ENCODE measurements at places on chromosomes 3 and 15. TPM values are rescaled to one million over a fixed set of nuclear protein-coding genes. Genes with fewer than 3 reads are reported as not detected.

- DNase-seq: no peak
Measured at GRCh38 chr15:58684751-58685150, 64.8 kb downstream of the ADAM10 start.

DNA sequence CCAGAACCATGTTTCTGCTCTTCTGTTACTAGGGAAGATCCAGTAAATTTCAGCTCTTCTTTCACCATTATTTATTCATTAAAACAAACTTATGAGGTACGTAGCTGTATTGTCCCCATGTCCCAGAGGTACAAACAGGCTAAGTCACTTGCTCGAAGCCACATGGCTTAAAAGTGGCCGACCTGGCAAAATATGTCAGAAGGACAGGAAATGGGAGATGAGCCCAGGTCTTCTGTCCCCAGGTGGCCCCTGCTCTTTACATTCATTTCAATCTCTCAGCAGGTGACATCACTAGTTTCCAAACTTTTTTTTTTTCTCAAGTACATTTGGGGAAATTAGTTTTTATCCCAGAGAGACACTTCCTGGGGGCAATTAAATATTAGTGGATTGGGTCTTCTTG is 34.1 kb upstream of the LPP start:
- DNase-seq: no peak

The THRB gene
- total RNA-seq: 25.1 TPM

The LMAN1L gene
- 0.32 TPM for total RNA-seq

- DNase-seq: no peak
Measured at GRCh38 chr3:188150982-188151381, 3.0 kb upstream of the LPP start.

GRCh38 chr15:97026781-97027180 is 696.3 kb downstream of the NR2F2 start:
- DNase-seq: no peak

DNA sequence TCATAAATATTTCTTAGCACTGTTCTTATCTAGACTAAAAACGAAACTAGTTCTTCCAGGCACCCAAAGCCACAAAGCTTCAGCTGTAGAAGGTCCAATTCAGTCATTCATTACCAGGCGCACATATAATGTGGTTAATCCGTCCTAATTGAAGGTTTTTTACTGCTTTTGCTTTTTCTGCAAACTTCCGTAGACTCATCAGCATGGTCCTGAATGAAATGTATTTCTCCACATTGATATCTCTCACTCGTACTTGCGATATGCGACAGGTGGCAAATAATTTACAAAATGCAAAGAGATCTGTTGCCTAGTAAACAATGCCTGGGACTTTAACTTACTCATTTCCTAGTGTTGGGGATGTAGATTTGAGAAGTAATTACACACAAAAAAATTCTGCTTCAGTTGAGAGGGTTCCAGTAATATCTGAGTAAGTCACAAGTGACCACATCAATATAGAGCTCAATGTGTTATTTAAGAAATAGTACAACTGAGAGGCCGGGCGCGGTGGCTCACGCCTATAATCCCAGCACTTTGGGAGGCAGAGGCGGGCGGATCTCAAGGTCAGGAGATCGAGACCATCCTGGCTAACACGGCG is 75.0 kb upstream of the MBNL1 start:
- DNase-seq: peak; percentile 28

DNA sequence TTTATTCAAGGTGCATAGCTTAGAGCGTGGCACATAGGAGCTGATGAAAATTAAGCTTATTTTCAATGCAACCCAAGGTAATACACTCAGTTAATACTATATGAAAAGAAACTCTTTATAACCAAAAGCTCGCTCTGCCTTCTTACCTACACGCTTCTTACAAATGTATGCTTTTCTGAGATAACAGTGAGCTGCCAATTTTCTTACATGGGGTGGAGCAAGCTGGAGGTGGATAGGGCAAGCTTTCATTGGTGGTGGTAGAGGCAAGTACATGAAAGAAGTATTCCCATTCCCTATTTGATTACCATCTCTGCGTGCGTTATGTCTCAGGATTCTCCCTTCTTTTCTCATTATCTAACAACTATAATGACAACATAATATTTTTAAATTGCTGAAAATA is 8.9 kb downstream of the DZIP3 start:
- no peak for DNase-seq

DNA sequence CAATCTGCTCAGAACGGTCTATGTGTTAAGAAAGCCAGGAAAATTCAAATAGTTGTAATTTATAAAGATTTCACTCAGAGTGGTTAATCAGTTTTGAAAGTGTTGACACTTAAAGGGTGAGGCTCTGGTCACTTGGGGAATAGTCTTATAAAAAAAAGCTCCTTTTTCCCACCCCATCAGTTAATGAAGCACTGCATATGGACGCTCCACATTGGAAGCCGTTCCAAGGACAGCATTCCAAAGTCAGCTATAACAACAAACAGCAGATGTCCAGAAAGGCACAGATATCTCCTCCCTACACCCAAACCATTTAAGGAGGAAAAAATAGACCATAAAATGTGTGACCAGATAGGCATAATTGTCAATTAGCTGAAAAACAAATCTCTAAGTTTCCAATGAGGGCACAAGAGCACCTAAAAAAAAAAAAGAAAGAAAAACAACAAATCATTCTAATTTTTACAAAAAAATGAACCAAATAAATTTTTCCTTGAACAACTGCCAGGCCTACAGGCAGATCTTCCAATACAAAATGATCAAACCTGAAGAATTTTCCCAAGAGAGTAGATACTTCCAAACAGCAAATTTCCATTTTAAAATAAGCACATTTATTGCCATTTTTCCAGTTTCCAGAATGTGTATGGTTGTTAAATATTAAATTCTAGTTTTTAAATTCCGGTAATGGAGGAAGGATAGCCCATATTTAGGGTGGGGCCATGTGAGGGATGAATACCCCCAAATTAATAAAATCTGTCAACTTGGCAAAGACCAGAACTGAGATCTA is 198.3 kb downstream of the ERC2 start:
- DNase-seq: no peak

- no peak for DNase-seq
Measured at GRCh38 chr3:116896116-116896515, 186.5 kb downstream of the TUSC7 start.

DNA sequence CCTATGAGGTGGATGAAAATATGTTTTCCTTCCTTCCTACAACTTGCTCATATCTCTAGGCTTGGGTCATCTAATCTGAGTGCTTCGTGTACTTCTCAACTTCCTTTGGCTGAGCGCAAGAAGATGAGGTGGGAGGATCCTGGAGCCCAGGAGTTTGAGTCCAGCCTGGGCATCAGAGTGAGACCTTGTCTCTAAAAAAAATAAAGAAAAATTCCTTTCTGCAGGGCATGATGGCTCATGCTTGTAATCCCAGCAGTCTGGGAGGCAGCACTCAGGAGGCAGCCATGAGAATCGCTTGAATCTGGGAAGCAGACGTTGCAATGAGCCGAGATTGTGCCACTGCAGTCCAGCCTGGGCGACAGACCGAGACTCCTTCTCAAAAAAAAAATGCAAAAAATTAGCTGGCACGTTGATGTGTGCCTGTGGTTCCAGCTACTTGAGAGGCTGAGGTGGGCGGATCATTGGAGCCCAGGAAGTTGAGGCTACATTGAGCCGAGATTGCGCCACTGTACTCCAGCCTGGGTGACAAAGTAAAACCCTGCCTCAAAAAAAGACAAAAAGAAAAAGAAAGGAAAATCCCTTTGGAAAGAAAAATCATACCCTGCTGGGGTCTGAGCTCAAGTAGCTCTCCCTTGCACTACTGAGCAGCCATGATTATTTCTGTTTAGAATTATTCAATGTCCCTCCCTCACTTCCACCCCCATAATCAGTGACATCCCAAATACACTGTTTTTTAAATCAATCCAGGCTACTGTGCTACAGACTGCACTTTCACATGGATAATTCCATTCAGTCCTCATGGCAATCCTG is 28.0 kb upstream of the RAB11A start:
- DNase-seq: no peak

DNA sequence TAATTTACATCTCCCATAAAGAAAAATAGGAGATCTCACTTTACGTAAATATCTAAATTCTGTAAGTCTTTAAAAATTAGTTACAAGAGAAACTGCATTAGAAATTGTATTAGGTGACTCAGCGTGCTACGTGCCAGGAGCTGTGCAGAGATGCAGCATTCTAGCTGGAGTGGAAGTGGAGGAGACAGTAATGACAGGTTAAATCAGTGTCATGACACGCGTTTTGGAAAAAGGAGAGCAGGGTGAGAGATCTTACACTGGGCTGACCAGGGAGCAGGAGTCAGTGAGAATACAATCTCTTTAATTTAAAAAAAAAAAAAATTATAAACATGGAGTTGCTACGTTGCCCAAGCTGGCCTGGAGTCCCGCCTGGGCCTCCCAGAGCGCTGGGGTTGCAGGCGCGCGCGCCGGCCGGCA is 635 bp downstream of the TUBGCP5 start:
- DNase-seq: peak; percentile 15

The CHRNA7 gene
- total RNA-seq: 5.3 TPM

GRCh38 chr3:62876064-62876463 is 848 bp upstream of the CADPS start:
- DNase-seq: no peak

The LIPC gene
- 3.4 TPM for total RNA-seq

- DNase-seq: no peak
Measured at GRCh38 chr3:16514755-16515353, 1.4 kb upstream of the RFTN1 start.

DNA sequence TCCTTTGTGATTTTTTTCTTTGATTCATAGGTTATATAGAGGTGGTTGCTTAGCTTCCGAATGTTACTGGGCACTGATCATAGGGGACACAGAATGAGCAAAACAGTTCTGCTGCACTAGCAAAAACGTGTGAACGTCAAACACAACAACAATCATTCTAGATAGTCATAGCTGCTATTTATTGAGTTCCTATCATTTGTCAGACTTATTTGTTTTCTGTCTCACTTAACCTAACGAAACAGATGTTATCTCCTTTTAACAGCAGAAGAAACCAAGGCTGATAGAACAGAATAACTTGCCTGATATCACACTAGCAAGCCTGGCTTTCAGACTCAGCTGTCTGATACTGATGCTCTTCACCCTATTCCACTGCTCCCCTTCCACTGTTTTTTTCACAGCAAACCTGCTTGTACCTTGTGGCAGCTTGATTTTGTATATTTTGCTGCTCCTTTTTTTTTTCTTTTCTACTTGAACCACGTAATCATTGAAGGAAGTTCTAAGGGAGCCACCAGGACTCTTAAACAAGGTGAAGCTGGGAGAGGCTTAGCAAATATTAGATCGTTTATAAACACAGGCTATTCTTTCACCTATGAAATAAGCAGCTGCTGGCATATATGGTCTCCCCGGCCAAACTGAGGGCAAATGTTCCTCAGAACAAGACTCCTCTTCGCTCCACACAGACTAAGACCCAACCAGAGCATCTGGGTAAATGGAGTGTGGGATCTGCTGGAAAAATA is 78.8 kb downstream of the MCF2L2 start:
- no peak for DNase-seq

The CFAP100 gene
- not detected for total RNA-seq

GRCh38 chr3:4821975-4822374 is 157.3 kb upstream of the BHLHE40 start:
- DNase-seq: peak; percentile 48

The ZDHHC19 gene
- total RNA-seq: not detected

- no peak for DNase-seq
Measured at GRCh38 chr3:77171026-77171425, 131.1 kb downstream of the ROBO2 start.

- no peak for DNase-seq
Measured at GRCh38 chr15:92944946-92945521, 44.9 kb downstream of the CHD2 start.

GRCh38 chr15:81126892-81127291 is 7.2 kb upstream of the CFAP161 start:
- peak; percentile 14 for DNase-seq

DNA sequence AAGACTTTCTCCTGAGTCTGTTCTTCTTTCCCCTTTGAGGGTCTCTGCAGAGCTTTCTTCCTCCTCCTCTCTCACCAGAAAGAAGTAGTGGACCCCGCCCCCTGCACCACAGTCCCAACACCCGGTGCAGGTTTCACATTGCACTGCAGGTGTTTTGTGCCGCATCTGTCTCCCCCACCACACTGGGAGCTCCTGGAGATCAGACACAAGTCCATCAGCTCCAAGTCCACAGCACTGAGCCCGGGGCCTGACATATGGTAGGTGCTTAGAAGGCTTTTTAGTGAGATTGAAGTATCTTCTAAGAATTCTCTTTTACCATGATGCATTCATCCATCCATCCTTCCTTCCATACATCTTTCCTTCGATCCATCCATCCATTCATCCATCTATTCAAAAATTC is 9.8 kb downstream of the STRA6 start:
- no peak for DNase-seq

GRCh38 chr3:179884136-179884535 is 152.6 kb downstream of the PEX5L start:
- no peak for DNase-seq

DNA sequence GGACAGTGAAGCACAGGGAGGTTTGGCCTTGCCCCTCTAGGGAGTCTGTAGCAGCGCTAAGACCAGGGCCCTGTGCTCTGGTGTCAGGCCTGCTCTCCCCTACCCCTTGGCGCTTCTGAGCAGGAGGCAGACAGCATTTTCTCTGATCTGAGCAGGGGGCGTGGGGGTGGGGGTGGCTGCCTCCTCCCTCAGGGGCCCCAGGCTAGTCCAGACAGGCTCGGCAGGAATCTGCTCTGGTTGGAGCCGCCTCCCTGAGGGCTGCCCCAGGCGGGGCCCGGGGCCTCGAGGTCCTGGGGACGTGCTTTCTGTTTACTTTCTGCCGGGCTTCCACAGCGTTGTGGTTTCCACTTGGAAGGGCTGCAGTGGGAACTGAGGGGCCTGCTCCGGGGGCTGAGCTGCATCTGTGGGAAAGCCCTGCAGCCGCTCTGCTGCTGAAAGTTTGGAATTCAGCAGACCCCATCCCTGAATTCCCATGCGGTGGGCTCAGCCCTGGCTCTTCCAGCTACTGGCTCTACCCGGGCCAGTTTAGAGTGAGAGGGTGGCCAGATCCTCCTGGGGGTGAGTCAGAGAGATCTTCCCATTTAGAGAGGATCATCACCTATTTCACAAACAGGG is 105.4 kb downstream of the LINGO1 start:
- DNase-seq: no peak

GRCh38 chr3:47440131-47440530 is 35.6 kb downstream of the SCAP start:
- DNase-seq: no peak

The SMAD6 gene
- 18.5 TPM for total RNA-seq

DNA sequence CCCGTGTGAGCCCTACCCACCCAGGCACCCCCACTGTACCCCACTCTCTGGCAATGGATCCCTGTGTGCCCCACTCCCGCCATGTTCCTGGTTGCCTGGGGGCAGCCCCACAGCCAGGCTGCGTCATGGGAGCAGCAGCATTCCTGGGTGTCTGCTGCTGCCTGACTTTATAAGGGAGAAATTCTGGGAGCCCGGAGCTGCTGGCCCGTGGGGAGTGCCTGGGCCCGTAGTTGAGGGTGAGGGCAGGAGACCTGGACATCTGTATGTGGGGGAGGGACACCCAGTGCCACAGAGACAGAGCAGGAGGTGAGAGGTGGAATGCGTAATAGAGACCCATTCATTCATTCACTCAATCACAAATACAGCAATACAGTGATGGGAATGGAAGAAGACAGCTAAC is 15.1 kb downstream of the CSPG4 start:
- no peak for DNase-seq
